Fibroblast of pulmonary artery (primary cell): ENCODE measurements at places on chromosomes 12 and 14.

DNA sequence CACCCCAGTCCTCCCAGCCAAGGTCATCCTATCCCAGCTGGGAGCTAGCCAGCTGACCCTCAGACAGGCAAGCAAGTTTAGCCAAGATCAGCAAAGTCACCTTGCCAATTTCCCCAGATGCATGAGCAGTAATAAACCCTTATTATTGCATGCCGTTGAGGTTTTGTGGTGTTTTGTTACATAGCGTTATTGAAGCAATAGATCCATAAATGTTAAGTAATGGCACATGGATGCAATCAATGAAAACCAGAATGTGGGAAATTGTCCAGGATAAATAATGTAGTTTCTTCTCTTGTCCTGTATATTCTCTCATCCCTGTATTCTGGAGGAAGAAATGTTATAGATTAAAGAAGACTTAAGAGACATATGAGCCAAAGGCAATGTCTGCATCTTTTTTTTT lies 18.0 kb upstream of the TMEM260 start:
- no peak for DNase-seq

DNA sequence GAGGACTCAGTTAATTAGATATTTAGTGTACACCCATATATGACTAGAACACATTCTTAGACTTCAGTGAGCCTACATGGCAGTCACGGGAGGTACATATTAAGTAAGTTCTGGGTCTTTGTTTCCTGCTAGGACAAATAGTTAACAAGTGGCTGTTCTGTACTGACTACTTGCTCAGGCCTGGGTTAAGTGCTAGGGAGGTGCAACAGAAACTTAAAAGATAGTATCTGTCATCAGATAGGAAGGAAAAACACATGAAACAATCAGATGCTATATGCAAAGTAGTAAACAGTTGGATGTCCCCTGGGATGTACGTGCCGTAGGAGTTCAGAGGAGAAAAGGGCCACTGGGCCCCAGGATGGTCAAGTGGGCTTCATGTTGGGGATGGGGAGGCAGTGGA lies 59.5 kb downstream of the SLC4A8 start:
- no peak for DNase-seq

DNA sequence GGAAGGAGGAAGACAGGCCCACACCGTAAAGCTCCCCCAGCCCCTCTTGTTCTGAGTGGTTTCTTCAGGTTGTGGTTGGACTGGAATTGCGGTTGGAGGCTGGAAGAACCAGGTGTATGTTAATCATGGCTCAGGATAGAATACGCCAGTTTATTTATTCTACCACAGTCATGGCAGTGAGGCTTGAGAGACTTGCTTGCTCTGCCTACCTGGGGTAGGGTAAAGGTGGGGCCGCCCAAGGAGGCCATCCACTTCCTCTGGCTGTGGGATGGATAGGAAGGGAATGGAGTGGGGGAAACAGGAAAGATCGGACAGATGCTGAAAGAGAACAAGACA lies 8.1 kb downstream of the SHMT2 start:
- DNase-seq, result no peak

GRCh38 chr14:43141636-43142191 lies 1365.4 kb downstream of the FSCB start:
- no peak for DNase-seq
